NCI-H2107 (cell line): ENCODE measurements at places on chromosomes 2 and 18.

- DNase-seq: no peak
These were observed 489.4 kb downstream of the LRP1B start for GRCh38 chr2:141641462-141641861.

DNA sequence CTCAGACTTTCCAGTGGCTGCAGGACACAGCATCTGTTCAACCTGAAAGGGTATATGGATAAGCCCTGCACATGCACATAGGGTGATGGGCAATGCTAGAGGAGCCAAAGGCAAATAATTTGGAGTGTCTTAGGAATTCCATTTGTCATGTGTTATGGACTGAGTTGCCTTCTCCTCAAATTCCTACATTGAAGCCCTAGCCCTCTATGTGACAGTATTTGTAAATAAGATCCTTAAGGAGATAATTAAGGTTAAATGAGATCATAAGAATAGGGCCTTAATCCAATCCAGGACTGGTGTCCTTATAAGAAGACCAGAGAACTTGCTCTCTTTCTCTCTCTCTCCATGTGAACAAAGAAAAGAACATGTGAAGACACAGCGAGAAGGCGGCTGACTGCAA, 42.9 kb upstream of the CREG2 start:
- DNase-seq: no peak

- DNase-seq: no peak
These were observed 58.7 kb upstream of the GAREM2 start for GRCh38 chr2:26114151-26114550.

- DNase-seq: no peak
These were observed 13.9 kb downstream of the NOSTRIN start for GRCh38 chr2:168816369-168816768.

DNA sequence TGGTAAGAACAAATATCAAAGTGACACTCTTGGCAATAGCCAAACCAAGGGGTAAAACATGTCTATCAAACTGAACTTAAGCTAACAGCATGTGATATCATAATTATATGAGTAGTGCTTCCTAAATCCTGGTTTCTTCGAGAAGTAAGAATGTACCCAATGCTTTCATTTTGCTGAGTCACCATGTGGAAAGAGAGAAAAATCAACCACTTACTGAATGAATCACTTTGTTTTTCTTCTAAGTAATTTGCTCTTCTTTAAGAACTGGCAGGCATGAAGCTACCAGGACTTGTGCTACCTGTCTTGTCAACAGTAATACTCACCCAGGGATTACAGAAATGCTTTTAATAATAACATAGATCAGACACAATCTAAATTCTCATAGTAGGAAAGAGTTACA, 19.0 kb upstream of the DUSP19 start:
- DNase-seq: no peak

GRCh38 chr2:237987268-237987667, 20.5 kb downstream of the UBE2F start:
- no peak for DNase-seq

- no peak for DNase-seq
These were observed 155.2 kb downstream of the PXDN start for GRCh38 chr2:1588978-1589621.

DNA sequence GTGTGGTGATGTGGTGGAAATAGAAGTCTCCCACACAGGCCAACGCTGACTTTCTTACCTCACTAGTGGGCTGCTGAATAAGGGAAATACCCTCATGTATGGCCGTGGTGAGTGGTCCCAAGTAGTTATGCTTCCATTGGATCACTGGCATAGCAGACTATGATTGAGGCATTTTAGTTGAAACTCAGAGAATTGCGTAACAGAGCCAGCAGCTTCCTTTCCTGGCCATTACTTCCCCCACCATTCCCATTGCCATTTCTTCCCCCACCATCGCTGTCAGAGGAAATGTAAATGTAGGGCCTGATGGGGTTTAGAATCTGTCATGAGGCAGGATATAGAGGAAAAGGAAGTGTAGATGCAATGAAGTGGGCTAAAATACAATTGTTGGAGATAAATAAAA, 209.5 kb downstream of the KCNH7 start:
- no peak for DNase-seq

GRCh38 chr2:216838151-216838550, 21.7 kb downstream of the TNP1 start:
- no peak for DNase-seq

DNA sequence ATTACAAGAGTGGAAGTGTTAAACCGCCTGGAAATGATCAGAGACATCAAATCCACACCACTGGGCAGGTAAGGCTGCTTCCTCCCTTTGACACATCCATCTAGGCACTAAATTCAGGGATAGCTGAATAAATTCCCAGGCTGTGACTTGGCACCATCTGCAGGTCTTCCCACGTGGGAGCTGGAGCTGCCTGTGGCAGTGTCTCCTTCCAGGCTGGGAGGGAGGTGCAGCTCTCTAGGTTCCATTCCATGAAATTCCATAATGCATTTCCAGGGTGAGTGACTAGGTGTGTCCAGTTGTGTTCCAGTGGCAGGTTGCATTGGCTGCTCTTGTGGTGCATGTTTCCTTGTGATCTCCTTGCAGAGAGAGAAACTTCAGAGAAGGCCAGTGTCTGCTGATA, 188.9 kb upstream of the CXCR4 start:
- no peak for DNase-seq

DNA sequence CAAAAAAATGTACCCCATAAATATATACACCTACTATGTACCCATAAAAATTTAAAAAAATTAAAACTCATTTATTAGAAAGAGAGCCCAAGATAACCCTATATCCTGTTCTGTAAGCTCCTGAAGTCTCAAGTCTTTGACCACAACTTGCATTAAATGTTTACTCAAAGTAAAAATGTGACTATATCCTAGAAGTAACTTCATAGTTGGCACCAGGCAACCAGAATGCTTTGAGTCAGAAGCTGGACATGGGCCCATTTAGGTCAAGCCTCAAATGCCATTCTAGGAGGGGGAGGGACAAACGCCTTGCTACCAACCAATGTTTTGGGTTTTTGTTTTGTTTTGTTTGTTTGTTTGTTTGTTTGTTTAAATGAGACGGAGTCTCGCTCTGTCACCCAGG, 9.3 kb upstream of the TBC1D8 start:
- DNase-seq: no peak

DNA sequence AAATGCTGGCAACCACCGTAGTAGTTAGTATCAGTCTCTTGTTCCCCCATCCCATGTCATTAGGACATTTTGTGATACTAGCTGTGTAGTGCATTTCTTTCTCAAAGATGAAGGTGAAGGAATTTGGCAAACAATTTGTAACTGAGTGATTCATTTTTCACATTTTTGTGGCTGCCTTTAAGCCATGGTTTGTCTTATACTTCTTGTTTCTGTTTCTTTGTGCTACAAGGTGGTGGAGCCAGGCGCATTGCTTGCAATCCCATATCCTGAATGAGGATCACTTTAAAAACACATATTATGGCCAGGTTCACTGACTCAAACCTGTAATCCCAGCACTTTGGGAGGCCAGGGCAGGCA, 40.6 kb downstream of the GPD2 start:
- DNase-seq: no peak

DNA sequence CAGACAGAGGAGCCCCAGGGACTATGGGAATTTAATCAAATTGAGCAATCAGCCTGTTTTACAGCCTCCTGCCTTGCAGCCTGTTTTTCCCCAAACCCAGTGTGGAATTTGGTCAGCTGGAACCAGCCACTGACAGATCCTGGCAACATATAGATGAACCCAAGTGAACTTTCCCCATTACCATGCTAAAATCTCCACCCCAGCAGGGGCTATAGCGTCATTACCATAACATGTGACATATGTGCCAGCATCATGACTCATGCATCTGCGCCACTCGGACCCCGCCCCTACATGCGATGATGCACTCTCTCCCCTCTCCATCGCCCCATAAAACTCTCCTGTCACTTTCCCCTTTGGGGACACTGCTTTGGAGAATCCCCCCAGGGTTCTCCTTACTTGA, 17.3 kb upstream of the FEZ2 start:
- no peak for DNase-seq

DNA sequence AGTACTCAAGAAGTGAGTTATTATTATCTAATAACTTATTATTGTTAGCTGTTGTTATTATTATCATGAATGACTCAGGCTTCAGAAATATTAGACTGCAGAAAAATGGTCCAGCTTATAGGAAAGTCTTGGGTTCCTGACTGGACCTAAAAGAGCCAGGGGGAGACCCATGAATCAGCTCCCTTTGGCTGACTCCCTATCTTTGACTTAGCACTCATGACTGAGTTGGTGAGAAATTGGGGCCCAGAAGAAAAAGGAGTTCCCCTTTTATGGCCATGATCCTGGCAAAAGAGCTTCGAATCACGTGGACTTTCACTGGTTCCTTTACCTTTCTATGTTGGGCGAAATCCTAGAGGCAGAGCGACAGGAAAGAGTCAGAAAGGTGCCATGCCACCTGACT, 145.8 kb downstream of the MYO3B start:
- no peak for DNase-seq

GRCh38 chr2:67777010-67777409, 285.8 kb downstream of the C1D start:
- DNase-seq: no peak

GRCh38 chr2:157825885-157826284, 50.2 kb downstream of the ACVR1 start:
- no peak for DNase-seq

GRCh38 chr2:206201075-206201848, 41.6 kb downstream of the EEF1B2 start:
- no peak for DNase-seq

- no peak for DNase-seq
These were observed 34.9 kb upstream of the ATP8B1 start for GRCh38 chr18:57837917-57838548.

GRCh38 chr2:131039908-131040660, 53.2 kb downstream of the FAM168B start:
- DNase-seq: no peak

DNA sequence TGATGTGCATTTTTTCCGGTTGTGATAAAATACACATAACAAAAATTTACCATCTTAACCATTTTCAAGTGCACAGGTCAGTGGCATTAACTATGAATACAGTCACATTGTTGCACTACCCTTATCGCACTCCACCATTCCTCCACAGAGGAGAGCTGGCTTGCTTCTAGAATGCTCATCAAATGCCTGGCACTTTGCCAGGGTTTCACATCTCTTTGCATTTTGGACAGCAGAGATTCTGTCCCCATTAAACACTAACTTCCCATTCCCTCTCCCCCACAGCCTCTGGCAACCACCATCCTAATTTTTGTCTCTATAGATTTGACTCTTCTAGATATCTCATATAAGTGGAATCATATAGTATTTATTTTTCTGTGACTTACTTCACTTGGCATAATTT, 165.0 kb downstream of the ASB1 start:
- no peak for DNase-seq

DNA sequence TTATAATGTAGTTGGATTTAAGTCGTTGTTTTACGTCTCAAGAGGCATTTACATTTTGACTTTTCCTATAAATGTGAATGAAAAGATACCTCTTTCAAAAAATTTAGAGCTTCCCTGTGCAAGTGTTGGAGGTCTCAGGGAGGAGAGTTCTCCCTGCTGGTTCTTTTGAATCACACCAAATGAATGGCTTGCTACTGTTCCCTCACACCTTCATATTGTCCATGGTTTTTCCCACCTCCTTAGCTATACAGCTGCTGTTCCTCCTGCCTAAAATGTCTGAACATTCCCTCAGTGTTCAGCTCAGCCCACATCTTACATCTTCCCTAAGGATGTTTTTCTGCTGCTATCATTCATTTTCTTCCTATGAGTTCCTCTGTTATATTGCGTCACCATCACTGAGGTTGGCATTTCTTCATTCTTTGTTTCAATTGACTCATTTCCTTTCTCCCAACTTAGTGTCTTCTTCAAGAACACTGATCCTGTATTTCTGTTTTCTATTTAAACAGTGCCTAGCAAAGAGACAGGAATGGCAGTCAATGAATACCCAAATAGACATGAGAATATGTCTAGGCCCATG, 46.0 kb downstream of the COX7A2L start:
- no peak for DNase-seq

DNA sequence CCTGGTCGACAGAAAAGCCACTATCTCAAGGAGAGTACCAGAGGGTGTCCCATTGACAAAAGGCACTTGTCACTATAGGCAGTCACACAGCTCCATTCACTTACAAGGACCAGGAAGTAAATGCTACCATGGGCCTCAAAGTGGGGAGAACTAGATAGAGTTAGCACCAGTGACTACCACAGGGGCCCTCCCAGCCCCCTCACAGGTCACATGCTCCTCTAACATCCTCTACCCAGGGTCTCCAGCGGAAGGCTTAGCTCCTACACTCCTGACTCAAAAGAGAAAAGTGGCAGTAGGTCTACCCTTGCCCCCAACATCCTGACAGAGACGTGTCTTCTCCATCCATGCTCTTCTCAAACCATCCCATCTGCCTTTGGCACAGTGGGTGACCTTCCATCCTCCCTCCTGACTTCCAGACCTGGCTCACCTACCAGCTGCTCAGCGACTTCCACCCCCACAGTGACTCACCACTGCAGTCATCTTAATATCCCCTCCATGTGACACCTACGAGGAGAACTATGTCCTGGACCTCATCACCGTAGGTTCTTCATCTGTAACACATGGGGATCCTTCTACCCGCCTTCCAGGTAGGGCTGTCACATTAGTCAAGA, 5.6 kb upstream of the DNMT3A start:
- no peak for DNase-seq

DNA sequence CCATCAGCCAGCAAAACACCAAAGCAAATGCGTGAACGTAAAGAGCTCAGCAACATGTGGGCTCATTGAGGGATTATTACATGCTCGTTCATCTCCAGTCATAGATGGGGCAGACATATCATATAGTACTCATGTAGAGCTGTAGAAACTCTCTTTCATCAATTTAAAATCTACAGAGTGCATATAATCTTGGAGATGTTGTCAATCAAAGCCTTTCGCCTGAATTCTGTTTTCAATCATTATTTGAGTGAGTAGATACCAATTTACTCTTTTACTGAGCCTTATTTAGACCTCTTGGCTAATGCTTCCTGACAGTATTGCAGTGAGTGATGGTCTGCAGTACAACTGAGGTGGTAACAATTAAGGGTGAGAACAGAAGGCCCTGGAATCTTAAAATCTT, 7.0 kb downstream of the RIT2 start:
- DNase-seq: no peak

DNA sequence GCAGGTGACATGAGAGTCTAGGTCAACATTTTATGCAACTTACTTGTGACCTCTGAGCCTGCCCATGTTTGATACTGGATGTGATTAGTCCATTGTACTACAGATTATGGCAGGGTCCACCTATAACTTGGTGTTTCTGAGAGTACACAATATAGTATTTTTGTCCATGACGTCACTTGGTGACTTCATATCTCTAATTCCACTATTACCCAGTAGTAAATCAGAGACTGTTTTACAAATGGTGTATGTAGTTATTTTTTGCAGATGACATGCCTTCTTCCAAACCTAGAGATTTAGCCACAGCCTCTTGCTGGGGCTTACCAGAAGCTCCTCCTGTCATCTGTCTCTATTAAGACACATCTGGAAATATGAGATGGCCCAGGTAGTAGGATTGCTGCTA, 24.6 kb upstream of the TMX3 start:
- DNase-seq: no peak

DNA sequence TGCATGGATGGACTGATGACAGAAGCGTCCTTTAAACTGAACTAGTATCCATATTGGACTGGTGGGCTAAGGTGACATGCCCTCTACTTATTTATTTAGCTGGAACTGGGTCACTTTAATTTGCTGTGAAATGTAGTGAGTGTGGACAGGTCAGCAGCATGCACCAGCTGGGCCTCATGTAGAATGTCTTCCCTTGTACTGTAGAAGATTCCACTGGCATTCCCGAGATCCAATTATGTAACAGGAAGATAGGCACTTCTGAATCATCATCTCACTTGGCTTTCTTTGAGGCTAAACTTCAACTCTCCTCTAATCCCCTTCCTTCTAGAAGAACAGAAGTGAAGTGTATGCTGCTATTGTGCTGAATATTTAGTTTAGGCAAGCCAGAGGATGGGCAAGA, 296.2 kb downstream of the SLC8A1 start:
- DNase-seq: no peak
